ENCODE measurements at places on chromosomes 12 and 14.

- no peak for DNase-seq
Observed at GRCh38 chr12:26271024-26271423, 75.7 kb downstream of the SSPN start.

GRCh38 chr14:76346391-76347160, 29.4 kb upstream of the ESRRB start:
- DNase-seq: no peak

GRCh38 chr12:11556682-11557081, 92.8 kb upstream of the ETV6 start:
- no peak for DNase-seq

DNA sequence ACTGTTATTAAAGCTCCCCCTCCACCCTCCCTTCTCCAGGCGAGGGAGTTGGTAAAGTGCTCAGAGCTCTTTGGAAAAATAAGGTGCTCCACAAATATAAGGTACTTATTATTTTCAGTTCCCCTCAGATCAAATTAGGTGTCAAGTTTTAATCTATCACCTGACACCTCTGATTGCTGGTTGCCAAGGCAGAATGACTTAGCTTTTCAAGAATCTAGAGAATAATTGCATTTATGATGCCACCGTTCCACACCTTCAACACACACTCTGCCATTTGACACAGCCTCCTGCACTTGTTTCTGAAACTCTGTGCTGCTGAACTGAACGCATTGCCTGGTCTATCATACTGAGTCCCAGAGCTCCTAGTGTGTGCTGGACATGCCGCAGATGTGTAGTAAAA, 128.6 kb downstream of the CRACR2A start:
- no peak for DNase-seq

GRCh38 chr12:11324426-11324825, 14.2 kb upstream of the PRB4 start:
- no peak for DNase-seq

- DNase-seq: no peak
Observed at GRCh38 chr12:52360663-52361271, 6.5 kb downstream of the KRT85 start.

GRCh38 chr14:24314377-24315193, 3.3 kb downstream of the LTB4R start:
- no peak for DNase-seq
